ENCODE measurements at places on chromosomes 7 and 10.
A peak's percentile ranks its signal among the peaks of the same experiment; 100 is the strongest.

- DNase-seq = no peak
Observed at GRCh38 chr7:44050121-44050914, 5.8 kb downstream of the DBNL start.

GRCh38 chr10:114517368-114518250 lies 113.3 kb upstream of the AFAP1L2 start:
- DNase-seq = no peak

DNA sequence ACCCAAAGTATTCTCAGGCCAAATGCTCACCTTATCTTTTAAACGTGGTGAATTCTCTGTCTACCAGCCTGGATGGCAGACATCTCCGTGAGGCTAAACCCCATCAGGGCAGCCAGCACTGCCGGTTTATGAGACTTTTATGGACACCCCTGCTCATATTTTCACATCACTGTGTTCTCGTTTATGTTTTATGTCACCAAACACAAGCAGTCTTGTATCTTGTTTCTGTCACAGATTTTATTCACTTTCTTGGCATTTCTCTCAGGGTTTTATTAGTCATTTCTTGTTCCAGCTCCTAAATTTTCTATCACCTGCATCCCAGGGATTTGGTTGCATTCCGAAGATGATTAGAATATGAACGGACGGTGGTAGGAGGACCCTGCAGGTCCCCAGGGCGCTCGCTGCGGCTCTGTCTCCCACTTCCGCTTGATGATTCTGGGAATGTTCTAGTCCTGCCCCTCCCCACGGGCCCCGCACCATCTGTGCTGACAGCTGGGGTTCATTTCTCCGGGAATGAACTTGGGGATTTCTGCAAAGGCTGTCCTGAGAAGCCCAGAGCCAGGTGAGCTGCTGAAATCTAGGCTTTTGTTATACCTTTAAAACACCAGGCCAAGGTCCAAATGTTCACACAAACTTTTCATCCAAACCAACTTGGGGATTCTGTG lies 217.6 kb downstream of the GFRA1 start:
- no peak for DNase-seq

GRCh38 chr10:30000802-30001571 lies 58.4 kb downstream of the JCAD start:
- no peak for DNase-seq

DNA sequence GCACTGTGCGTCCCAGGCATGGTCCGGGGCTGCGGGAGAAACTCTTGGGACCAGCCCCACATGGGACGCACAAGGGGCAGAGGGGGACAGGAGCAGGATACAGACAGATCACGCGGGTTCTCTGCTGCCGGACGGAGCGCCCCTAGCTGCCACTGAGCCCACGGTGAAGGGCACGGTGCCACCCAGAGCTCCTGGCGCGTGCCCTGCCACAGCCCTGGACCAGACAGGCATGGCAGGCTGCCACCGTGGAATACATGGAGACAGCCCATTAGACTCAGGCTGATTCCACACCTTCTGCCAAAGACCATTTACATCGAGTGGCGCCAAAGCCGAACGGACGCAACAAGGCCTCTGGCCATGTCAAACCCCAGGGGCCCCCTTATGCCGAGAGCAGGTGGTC lies 90.4 kb downstream of the MAD1L1 start:
- no peak for DNase-seq

DNA sequence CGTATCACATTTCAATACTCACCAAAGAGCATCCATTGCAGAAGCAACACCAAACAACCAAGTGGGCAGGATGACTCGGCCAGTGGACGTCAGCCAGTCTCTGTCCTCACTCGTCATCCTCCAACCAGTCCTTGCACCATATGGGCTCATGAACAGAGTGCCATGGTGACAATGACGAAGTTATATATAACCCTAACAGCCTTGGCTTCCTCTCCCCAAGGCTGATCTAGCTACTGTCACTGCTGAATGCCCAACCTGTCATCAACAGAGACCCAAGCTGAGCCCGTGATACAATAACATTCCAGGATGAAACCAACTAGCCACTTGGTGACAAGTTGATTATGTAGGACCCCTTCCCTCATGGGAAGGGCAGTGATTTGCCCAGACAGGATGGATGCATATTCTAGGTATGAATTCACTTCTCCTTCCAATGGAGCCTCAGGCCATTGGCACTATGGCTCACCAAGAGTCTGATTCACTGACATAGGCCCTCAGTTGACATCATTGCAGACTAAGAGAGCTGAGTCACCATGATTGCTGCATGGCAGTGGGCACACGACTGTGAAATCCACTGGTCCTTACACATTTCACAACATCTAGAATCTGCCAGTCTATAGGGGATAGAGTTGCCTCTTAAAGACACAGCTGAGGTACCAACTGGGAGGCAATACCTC lies 26.3 kb upstream of the PPIF start:
- DNase-seq = peak; percentile 47

DNA sequence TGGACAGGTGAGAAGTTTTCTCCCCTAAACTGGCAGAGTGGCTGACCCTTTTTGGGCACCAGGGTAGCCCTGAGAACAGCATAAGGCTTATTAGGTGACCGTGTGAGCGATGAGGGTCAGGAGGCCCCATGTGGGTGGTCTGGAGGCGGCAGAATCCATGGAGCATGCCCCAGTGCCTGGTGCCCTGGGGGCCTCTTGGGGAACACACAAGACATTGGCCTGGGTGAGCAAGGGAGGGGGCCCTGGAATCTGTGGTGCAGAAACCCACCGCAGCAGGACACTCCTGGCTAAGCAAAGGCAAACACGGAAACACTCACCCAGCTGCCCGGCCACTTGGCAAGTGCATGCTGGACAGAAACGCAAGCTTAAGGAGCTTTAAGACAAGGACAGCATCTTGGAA lies 29.5 kb downstream of the YKT6 start:
- no peak for DNase-seq

DNA sequence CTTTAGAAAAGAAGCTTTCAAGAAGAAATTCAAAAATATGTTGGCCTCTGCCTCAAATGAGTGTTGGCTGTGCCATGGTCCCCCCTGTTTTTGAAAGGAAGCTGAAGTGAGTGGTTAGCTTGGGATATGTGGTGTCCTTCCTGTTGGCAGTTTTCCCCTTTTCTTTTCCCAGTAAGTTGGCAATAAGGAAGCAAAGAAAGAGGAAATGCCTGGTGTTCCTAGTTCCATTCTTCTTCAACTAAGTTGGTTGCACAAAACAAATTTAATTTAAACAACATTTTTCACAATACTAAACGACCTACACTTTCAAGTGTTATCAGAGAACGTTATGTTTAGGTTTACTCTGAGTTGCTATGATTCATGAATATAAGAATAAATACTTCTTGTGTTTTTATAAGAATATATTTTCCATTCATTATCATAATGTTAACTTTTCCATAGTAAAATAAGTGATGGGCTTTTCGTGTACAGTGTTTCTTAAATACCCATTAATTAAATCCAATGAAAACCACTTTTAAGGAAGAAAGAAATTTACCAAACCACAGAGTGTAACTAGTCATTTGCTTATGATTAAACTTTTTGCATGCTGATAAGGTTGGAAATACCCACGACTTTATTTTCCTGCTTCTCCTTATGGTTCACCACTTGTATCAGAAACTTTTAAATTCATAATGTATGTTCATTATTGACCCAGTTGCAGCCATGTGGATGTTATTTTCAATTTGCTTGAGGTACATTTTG lies 7.7 kb downstream of the HDAC9 start:
- DNase-seq = no peak
